ENCODE measurements at places on chromosomes 11 and 22.
A peak's percentile ranks its signal among the peaks of the same experiment; 100 is the strongest.

- DNase-seq = no peak
Measured at GRCh38 chr11:75352588-75353206, 1.2 kb upstream of the ARRB1 start.

GRCh38 chr11:78390809-78391208 is 26.8 kb downstream of the GAB2 start:
- no peak for DNase-seq

DNA sequence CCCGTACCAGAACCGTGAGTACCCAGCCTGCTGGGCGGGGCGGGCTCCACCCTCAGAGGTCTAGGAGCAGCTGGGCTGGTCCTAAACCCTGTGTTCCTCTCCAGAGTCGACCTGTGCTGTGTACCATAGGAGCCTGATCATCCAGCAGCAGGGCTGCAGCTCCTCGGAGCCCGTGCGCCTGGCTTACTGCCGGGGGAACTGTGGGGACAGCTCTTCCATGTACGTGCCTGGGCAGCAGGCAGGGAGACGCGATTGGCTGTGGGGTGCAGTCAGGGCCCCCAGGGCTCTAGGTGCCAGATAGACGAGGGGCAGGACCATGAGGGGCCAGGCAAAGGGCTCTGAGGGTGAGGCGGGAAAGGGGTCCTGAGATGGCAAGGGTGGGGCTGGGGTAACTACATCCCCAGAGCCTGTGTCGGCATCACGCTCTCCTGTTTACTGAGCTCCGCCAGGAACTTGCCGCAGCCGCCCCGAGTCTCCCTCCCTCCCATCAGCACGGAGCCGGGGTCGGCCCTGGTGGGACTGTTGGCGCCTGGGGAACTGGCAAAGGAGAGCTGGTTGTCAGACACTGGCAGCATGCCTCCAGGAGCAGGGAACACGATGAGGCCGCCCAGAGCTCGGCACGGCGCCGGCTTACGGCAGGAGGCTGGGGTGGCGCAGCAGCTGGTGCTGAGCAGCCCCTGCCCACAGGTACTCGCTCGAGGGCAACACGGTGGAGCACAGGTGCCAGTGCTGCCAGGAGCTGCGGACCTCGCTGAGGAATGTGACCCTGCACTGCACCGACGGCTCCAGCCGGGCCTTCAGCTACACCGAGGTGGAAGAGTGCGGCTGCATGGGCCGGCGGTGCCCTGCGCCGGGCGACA is 22.9 kb upstream of the MUC5B start:
- no peak for DNase-seq

GRCh38 chr11:393219-394033 is 583 bp upstream of the PKP3 start:
- DNase-seq = peak; percentile 57

DNA sequence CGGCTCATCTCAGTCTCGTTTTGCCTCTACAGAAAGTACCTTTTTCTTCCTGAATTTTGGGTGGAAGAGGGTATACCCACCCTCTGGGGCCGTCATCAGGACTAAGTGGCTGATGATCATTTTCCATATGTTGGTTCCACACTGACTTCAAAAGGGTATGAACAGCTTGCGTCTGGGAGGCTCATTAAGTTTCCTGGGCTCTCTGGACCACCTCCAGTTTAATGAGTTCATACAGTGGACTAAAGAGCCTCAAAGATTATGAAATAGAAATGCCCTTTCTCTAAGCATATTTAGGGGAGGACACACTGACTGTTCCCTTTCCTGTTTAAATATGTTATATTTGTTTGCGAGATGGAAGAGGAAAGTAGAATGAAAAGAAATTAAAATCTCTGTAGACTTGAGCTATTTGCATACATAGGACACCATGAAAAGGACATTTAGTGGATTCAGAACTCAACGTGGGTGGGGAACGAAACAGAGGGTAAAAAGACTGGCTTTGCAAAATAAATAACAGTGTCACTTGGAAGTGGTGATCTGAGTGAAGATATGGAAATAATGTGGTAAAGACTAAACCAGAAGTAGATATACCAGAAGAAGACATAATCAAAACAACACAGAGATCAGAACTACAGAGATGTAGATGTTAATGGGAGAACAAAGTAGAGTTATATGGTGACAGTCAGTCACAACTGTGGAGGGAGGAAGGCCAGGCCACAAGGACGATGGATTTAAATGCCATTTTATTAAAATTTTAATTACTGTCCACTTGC is 18.7 kb downstream of the LDLRAD3 start:
- no peak for DNase-seq

GRCh38 chr22:48711031-48711431 is 1116.6 kb downstream of the BRD1 start:
- no peak for DNase-seq

- DNase-seq = no peak
Measured at GRCh38 chr11:47857892-47858543, 9.9 kb upstream of the NUP160 start.

DNA sequence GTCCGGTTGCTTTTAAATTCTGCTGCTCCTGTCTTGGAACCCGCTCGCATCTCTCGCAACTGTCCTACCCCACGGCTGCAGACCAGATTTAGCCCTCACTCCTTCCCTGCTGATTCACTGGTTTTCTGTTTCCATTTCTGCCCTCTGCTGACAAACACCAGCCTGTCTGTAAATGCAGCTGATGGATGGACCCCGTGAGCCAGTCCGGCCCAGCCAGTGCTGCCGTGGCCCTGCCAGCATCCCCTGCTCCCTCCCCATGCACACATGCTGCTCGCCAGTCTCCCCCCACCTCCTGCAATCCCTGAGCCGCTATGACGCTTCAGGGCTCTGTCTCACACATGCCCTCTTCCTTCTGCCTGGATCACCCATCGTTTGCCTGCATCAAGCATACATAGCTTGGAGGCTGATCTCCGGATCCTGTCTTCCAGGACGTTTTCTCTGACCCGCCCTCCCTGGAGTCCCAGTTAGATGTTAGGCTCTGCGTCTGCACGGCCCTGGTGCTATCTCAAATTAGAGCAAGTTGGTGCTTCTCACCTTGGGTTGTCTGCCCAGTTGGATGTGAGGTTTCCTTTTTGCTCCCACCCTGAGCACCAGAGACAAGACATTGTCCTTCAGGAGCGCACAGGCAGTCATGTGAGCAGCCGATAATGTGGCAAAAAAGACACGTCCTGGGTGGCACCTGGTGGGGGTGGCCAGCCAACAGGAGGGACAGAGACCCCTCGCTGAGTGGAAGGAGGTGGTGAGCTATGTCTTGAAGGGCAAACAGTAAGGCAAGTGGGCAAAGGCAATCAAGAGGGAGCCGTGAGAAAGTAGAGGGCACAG is 4.3 kb upstream of the ACR start:
- no peak for DNase-seq

DNA sequence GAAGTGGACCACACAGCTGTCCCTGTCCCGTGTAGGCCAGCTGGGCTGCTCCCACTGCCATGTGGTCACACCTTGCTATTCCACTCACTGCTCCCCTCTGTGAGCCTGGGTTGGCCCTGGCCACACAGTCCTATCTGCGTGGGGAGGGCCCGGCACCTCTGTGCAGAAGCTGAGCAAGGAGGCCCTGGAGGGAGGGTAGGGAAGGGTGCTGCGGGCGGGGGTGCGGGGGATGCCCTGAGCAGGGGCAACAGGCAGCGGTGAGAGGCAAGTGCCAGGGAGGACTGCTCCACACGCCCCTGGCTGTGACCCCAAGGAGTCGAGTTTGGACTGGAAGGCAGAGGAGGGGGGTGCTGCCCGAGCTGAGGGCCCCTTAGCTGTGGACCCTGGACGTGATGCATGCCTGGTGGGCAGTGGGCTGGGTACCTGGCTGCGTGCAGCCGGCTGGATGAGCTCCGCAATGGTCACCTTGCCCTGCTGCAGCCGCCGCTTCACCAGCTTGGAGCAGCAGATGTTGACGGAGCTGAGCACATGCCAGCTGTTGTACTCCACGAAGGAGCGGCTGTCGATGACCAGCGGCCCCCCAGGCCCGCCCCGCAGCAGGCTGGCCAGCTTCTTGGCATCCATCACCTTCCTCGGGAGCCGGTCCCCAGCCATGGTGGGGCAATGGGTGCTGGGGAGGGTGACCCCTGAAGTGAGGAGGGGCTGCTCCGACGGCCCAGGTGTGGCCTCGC is 6.7 kb downstream of the DUSP8 start:
- DNase-seq = no peak

DNA sequence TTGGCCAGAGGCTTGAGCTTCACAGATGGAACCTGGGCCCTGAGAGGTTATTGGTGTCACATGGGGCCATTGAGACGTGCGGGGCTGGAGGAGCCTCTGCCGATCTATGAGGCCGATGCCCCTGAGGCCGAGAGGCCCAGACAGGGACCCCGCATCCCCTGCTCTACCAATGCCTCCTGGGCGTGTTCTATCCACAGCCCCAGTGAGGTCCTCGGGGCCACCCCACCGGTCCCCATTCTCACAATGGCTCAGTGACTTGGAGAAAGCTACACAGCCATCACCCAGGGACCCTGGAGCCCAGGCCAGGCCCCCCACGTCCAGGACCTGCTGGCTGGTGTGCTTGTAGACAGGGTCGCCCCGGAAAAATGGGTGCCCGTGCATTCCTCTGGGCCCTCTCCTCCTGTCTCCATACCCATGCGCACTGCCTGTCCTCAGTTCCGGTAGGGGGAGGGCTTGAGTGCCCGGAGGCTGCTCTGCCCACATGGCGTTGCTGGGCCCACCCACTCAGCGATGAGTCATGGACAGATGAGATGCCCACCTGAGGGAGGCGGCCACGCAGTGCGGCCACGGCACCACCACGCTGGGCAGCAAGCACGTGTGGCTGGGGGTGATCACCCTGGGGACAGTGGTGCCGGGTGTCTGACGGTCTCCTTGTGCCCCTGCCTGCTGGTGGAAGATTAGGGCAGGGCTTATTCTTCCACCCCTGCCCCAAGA is 1224.7 kb downstream of the BRD1 start:
- DNase-seq = no peak

DNA sequence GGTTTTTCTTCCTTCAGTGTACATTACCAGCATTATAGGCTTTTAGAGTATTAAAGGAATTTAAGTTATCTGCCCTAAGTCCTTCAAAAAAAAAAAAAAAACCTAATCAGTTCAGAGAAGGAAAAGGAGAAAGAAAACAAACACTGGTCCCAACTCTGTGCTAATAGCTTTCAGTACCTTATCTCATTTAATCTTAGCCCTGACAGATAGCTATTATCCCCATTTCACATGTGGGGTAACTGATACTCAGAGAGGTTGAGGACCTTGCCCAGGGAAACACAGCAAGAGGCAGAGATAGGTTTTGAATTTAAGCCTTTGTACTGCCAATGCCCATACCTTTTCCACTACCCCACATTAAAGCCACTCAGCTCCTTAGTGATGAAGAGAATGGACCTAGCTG is 43.4 kb downstream of the FAT3 start:
- DNase-seq = no peak

Data from HCT116 (cell line).